Muscle of leg (tissue), 16 donors: ENCODE measurements at places on chromosomes 1 and 21.
A peak's percentile ranks its signal among the peaks of the same experiment; 100 is the strongest.

DNA sequence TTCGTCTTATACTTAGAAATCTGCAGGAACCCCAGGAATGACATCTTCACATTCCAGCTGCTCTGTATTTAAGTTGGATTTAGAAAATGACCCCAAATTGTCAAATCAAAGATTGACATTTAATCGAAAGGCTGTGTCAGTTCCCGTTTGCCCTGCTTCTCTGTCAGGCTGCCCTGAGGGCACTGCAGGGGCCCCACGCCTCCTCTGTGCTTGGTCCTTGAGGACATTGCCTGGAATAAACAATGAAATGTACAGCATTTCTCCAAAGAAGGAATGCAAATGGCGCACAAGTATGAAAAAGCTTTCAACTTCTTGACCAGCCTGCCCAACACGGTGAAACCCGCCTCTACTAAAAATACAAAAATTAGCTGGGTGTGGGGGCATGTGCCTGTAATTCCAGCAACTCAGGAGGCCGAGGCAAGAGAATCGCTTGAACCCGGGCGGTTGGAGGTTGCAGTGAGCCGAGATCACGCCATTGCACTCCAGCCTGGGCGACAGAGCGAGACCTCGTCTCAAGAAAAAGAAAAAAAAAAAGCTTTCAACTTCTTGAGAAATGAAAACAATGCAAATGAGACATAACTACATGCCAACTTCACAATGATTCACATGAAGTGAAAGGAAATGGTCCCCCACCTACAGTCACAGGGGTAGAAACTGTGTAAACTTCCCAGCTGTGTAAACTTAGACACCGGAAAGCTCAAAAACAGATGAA, 3.0 kb downstream of the TMPRSS3 start:
- DNase-seq, result peak; percentile 27

DNA sequence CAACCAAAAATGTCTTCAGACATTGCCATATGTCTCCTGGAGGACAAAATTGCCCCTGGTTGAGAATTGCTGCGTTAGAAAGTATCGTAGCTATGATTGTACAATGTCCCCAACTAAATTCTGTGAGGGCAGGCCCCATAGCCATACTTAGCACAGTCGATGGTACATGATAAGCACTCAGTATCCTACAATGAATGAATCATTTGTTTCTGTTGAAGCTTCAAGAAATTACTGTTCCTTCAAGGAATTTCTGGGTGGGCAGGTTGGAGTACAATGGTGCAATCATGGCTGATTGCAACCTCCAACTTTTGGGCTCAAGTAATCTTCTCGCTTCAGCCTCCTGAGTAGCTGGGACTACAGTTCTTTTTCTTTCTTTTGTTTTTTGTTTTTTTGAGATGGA, 4.7 kb downstream of the CAP1 start:
- no peak for DNase-seq

DNA sequence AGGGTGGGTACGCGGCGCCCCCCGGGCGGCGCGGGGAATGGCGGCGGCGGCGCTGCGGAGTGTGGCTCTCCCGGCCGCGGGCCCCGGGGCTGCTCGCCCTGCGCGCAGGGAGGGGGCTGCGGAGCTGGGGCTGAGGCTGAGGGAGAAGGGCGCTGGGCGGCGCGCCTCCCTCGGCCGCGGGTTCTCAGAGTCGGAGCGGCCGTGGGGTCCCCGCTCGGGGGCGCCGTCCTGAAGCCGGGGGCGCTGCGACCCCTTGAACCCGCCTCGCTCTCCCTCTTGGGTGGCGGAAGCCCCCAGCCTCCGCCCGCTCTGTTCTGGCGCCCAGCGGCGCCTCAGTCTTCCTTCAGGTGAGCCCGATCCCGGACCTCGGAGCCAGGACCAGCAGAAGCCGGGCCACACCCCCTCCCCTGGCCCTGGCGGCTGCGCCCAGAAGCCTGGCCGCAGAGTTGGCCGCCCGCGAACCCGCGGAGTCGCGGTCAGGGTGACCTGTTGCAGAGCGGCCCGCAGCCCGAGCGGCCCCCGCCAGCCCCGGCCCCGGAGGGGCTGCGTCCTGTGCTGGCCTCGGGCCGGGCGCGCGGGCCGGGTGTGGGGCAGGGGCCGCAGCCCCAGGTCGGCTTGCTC, 532 bp downstream of the RALGPS2 start:
- peak; percentile 56 for DNase-seq

DNA sequence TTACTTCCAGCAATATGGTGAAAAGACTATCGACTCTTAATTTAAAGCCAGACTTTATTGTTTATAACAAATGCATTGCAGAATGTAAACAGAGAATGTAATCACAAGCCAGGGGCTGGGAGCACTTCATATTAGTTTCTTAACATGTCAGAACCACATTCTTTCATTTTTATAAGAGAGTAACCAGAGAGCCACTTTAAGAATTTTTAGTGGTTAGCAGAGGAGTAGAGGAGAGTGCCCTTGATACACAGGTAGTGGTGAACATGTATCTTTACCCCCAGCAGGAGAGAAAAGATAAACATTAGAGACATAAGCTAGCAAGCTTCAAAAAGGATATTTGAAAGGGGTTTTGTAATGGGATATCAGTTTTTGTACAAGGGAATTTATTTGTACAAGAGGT, 11.1 kb downstream of the AMY2B start:
- no peak for DNase-seq

DNA sequence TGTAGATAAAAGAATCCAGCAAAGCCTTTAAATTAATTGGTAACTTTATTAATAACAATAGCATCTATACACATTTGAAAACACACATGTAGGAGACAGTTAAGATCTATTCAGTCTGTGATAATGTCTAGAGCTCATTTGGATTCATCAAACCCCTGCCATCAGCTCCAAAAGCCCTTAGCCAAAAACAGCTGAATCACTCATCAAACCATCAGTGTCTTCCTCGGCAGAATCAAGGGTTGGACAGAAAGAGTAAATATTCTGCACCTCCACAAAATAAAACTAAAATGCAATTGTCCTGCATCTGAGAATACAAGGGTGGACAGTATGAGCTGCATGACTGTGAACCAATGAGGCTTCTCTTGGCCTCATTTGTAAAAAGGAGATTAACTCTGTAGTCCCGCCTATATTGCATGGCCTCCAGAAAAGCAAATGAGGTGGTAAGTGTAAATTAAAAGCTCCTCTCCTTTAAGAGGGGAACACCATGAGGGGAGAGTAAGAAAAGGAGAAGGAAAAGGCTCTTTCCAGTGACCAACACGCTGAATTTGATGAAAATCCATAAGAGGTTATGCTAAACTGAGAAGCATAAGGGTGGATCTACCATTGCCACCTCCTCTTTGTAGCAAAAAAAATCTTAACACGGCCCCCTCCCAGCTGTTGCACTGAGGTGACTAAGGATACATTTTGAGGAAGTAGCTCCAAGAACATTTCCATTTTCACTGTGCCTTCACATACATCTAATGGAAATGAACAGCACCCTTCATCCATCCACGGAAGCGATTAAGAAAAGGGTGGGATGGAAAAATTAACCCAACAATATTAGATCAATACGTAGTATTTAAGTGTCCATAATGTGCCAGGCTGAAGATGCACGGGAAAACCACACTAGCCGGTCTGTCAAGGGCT, 14.7 kb upstream of the BOLA1 start:
- peak; percentile 70 for DNase-seq

- DNase-seq, result peak; percentile 77
These were observed 15.7 kb downstream of the IFI6 start for GRCh38 chr1:27656157-27656893.

- DNase-seq, result no peak
These were observed 35.3 kb upstream of the POFUT2 start for GRCh38 chr21:45322960-45323461.

DNA sequence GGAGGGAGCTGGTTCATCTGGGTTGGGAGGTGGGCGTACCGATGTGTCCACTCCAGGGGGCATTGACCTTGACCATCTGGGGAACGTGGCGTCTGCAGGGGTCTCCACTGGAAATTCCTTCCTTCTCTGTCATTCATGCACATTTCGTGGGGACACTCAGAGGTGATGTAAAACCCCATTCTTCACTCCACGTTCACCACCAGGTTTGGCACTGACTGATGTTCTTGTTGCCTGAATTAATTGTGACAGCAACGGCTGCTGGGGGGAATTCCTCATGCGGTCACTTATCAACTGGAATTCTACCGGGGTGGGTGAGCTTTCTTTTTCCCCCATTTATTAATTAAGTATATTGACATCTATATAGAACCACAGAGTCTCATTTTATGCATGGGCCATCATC, 18.1 kb upstream of the POFUT2 start:
- DNase-seq, result no peak

DNA sequence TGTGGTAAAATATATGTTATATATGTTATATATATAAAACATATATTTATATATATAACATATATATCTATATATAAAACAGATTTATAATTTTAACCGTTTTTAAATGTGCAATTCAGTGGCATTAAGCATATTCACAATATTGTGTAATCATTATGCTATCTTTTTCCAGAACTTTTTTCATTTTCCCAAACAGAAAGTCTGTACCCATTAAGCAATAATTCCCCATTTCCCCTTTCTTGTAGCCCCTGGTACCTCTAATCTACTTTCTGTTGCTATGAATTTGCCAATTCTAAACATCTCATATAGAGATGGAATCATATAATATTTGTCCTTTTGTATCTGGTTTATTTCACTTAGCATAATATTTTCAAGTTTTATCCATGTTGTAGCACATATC, 10.7 kb upstream of the ARHGEF11 start:
- DNase-seq, result no peak

GRCh38 chr1:94543893-94544635, 2.5 kb upstream of the F3 start:
- DNase-seq, result no peak

GRCh38 chr1:172537366-172537765, 4.4 kb downstream of the SUCO start:
- no peak for DNase-seq

DNA sequence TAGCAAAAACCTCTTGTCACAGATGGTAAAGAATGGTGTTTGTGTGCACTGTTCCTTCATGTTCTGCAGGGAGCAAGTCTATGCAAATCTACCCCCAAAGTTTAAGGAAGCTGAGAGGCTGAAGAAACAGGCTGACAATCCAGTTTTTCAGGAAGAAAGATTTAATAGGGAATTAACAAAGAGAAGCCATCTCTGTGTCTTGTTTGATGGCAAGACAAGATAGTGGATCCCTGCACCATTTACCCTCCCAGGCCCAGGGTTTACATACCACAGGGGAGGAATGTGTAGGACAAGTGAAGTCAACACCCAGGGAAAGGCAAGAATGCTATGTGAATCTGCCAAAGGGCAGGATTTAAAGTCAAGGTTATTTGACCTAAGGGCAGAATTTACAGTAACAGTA, 48.1 kb upstream of the FNBP1L start:
- no peak for DNase-seq

GRCh38 chr1:210236386-210236839, 3.8 kb downstream of the SERTAD4 start:
- peak; percentile 70 for DNase-seq

DNA sequence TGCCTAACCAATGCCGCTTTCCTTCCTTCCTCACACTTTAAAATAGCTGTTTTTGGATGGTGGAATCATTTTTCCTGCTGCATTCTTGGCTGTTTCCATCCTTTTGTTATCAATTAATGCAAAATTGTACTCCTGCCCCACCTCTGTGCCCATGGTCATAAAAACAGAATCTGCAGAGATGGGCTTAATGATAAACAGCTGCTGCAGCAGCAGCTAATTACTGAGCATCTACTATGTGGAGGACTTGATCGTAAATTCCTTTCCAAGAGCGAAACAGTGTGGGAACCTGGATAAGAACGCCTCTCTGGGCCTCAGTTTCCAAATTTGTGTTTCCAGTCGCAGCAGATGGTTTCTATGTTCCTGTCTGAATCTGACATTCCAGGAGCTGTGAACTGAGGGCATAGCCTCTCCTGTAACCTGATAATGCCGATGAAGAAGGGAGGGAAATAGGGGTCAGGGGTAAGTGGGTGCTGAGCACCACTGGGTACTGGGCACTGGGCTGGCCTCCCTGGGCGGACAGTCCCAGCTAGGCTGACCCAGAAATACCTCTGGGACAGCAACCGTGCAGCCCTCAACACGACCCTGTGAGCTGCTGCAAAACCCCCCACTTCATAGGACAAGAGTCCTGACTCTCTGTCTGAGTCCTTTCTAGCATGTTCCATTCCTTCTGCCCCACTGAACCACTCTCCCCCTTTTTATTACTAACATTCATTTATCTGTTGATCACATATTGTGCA, 121.7 kb downstream of the DMRTB1 start:
- no peak for DNase-seq

DNA sequence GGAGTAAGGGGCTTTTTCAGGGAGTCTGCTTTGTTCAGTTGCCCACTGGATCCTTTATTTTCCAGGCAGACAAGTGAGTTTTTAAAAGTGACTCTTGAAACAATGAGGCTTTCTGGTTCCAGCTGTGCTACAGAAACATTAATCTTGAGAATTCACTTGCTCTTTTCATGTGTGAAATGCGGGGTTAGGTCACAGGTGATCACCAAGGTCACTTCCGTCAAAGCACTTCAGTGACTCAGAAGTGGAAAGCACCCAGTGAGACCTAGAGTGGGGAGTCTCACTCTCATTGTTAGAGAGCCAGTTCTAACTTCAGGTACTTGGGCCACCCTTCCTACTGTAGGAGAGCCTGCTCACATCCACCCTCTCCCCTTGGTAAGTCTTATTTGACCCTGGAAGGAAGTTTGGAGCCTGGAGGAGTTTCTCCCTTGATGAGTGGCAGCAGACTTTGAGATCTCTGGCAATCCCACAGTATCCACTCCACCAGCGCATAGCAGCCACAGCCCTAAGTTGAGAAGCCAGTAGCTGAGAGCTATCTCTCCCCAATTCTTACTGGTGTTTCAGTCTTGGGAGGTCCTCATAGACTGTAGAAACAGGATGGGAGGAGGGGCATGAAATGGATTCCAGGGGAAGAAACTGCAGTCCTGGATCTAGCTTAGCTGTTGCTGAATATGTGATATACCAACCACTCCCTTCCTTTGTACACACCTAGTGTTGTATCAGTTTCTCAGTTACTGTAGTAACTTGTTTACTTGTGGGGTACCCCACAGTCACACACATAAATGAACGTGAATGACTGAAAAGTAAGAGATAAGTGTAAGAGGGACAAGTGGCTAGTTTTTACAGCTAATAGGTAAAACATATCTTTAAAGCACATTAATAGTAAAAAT, 3.1 kb downstream of the TACSTD2 start:
- DNase-seq, result no peak

DNA sequence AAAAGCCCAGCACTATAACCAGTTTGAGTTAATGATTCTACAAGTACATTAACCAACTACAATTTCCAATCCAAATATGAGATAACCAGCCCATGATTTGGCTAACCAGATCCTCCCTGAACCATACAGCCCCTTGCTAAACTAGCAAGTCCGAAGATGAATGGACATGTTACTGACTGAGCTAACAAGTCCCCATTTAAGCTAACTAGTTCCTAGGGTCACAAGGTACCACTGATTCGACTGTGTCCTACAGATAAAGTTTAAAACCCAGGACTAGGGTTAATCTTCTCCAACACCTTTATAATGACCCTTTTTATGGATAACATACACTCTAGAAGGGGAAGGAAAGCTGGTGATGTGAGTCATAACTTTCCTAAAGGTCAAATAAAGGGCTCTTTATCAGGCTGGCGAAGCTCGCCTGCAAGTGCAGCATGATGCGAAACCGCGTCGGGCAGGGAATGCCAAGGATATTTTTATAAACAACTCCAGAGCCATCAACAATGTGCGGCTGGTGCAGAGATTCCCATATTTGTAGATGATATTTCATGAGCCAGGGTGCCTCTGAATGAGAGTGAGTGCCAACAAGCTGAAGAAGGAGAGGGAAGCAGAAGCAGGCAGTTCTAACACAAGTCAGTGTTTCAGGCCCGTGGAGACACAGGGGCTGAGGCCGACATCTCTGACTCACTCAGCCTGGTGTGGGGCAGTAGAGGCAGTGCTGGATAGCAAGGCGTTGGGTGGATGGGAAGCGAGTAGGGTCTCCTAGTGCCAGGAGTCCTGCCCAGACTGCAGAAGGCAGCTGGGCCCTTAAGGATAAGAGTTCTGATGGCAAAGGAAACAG, 75.6 kb upstream of the ROR1 start:
- no peak for DNase-seq
